ENCODE measurements at places on chromosomes 5 and 9. TPM values are rescaled to one million over a fixed set of nuclear protein-coding genes. Genes with fewer than 3 reads are reported as not detected.
A peak's percentile ranks its signal among the peaks of the same experiment; 100 is the strongest.

BTNL8 gene
- total RNA-seq, result 0.19 TPM

ANKRD34B gene
- total RNA-seq, result 1.5 TPM

IFNA1 gene
- total RNA-seq, result not detected

ITGA2 gene
- 44.5 TPM for total RNA-seq

PCDHGA11 gene
- 3.6 TPM for total RNA-seq

GRCh38 chr5:135071311-135071710 lies 37.3 kb upstream of the PITX1 start:
- H3K4me3 ChIP-seq, result no peak overlapping the region
- H3K36me3 ChIP-seq, result no peaks in the 10 kb centered on the region
- no peak overlapping the region for H3K27ac ChIP-seq
- DNase-seq, result peak; percentile 58

- H3K4me3 ChIP-seq, result no peak overlapping the region
- no peak overlapping the region for H3K27ac ChIP-seq
- H3K36me3 ChIP-seq, result no peaks in the 10 kb centered on the region
- no peak for DNase-seq
These were observed 115.9 kb upstream of the MINAR2 start for GRCh38 chr5:129631961-129632360.

- no peaks in the 10 kb centered on the region for H3K36me3 ChIP-seq
- H3K4me3 ChIP-seq, result no peak overlapping the region
- no peaks in the 10 kb centered on the region for H3K4me1 ChIP-seq
- DNase-seq, result no peak
- no peaks in the 10 kb centered on the region for H3K27me3 ChIP-seq
These were observed 144.4 kb upstream of the NR4A3 start for GRCh38 chr9:99677281-99677680.

GRCh38 chr9:38047301-38048251 lies 21.5 kb downstream of the SHB start:
- peak; percentile 96 for DNase-seq

DNA sequence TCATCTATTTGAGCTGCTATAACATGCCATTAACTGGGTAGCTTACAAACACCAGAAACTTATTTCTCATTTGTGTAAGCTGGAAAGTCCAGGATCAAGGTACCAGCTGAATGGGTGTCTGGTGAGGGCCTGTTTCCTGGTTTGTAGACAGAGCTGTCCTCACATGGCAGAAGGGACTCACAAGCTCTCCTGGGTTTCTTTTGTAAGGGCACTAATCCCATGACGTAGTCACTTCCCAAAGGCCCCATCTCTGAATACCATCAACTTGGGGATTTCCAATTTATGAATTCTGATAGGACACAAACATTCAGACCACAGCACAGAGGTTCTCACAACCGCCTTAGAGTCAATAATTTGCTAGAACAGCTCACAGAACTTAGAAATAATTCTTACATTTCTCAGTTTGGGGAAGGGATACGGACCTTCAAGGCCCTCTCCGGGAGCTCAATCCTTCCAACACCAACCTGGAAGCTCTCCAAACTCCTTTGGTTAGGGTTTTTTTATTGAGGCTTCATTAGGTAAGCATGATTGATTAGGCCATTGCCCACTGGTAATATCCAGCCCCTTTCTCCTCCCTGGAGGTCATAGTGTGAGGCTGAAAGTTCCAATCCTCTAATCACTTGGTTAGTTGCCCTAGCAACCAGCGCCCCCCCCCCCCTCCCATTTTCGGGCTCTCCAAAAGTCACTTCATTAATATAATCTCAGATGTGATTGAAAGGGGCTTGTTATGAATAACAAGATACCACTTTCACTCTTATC lies 7.6 kb upstream of the DNAJA1 start:
- no peak overlapping the region for H3K4me3 ChIP-seq
- DNase-seq, result no peak
- no peaks in the 10 kb centered on the region for H3K27me3 ChIP-seq

DNA sequence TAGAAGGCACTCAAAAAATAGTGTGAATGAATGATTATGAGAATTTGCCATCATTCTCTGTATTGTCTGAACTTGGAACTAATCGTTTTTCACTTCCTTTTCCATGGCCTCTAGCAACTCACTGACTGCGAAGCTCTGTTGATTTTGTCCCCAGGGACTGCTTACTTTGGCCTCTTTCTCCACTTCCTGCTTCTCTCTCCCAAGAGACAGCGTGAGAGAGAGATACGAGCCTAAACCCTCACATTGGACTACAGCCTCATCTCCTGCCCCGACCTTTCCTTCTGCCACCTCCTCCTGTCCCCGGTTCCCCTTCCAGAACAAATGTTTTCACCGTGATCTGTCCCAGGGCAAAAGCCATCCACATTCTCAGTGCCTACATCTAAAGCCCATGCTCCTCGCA lies 300.8 kb upstream of the PANK3 start:
- H3K36me3 ChIP-seq, result no peaks in the 10 kb centered on the region
- H3K27me3 ChIP-seq, result no peaks in the 10 kb centered on the region
- no peaks in the 10 kb centered on the region for H3K4me1 ChIP-seq
- H3K4me3 ChIP-seq, result no peak overlapping the region

DNA sequence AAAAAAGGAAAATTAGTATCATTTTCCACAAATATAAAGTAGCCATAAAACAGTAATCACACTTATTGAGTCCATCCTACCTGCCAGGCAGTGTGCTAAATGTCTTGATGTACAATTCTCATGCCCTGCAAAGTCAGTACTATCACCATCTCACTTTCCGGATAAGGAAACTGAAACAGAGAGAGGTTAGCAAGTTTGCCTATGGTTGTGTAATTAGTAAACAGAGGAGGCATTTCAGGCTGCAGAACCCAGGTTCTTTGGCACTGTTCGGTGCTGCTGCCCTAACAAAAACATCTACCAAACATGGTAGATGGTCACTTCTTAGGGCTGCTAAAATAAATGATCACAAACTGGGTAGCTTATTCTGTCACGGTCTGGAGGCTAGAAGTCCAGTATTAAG lies 22.6 kb downstream of the PLAC8L1 start:
- no peaks in the 10 kb centered on the region for H3K36me3 ChIP-seq
- no peaks in the 10 kb centered on the region for H3K4me1 ChIP-seq
- no peaks in the 10 kb centered on the region for H3K27me3 ChIP-seq
- DNase-seq, result no peak
- H3K4me3 ChIP-seq, result no peak overlapping the region
- no peak overlapping the region for H3K27ac ChIP-seq

DNA sequence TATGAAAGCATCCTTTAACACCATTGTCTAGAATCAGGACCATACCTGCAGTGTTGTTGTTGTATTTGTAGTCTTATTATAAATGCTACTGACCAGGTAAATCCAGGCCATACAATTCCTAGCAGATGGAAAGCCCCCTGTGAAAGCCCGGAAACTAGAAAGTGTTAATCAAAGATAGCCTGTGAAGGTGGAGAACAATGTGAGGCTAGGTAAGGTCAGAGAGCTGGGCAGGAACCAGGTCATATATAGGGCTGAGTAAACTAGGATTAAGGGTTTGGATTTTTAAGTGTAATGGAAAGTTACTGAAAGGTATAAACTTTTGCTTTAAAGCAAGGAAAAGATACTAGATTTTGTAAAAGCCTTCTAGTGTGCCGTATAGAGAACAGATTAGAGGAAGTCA lies 6.7 kb downstream of the LRRC70 start:
- H3K27me3 ChIP-seq, result no peaks in the 10 kb centered on the region
- no peak overlapping the region for H3K27ac ChIP-seq
- H3K4me3 ChIP-seq, result no peak overlapping the region
- H3K4me1 ChIP-seq, result no peaks in the 10 kb centered on the region
- H3K36me3 ChIP-seq, result peaks cover 2% of the 10 kb centered on the region

DNA sequence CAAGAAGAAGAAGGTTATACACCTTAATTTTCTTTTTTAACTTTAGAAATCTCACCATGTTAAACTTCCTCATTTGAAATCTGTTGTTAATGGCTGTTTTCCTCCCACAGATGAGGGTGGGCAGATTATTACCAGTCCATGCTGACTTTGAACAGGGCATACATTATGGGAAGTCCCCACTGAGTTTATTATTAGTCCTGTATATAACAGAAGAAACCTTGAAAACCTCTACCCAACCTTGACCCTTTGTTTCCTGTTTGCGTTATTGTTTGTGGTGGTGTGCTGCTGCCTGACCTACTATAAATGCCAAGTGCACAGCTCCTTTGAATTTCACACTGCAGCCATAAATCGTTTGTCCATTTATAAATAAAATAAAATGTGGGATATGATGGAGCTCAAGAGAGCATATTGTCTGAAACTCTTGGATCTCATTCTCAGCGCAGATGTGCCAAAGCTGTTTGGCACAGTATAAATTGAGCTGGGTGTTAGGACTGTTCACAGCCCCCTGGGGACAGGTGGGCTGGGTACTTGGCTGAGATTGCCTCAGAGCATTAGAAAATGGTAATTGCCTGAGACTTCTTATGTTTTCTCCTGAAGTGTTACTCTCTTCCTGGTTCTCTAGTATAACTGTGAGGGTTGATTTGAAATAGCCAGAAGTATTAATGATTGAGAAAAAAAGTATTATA lies 139.6 kb downstream of the SPATA31D1 start:
- no peaks in the 10 kb centered on the region for H3K4me1 ChIP-seq
- no peaks in the 10 kb centered on the region for H3K27me3 ChIP-seq
- no peak overlapping the region for H3K27ac ChIP-seq

GRCh38 chr5:90326995-90327394 lies 82.6 kb downstream of the CETN3 start:
- no peaks in the 10 kb centered on the region for H3K27me3 ChIP-seq
- H3K4me3 ChIP-seq, result no peak overlapping the region
- no peaks in the 10 kb centered on the region for H3K36me3 ChIP-seq
- no peak for DNase-seq

GRCh38 chr5:80479713-80480112 lies 8.2 kb upstream of the FAM151B start:
- H3K36me3 ChIP-seq, result peaks cover 6% of the 10 kb centered on the region
- DNase-seq, result no peak
- H3K27me3 ChIP-seq, result no peaks in the 10 kb centered on the region
- H3K4me1 ChIP-seq, result no peaks in the 10 kb centered on the region
